CD4-positive, CD25-positive, alpha-beta regulatory T cell (primary cell): ENCODE measurements at places on chromosomes 2 and 18.

DNA sequence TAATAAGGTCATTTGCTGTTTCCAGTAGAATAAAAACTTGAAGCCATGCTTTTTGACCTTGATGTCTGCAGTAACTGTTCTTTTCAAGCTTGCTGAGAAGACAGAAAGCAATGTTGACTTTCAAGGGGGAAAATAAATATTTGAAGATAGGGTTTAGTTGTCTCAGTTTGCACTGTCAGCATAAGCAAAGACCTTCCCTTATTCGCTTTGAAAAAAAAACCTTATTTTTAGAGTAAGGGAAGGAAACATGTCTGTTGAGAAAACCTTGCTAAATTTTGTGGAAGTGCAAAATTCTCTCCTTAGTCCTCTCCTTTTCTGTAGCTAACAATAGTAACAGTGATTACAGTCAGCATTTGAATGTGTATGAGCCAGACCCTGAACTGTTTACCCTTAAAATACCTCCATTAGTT lies 43.1 kb downstream of the MAP4K4 start:
- DNase-seq: no peak

DNA sequence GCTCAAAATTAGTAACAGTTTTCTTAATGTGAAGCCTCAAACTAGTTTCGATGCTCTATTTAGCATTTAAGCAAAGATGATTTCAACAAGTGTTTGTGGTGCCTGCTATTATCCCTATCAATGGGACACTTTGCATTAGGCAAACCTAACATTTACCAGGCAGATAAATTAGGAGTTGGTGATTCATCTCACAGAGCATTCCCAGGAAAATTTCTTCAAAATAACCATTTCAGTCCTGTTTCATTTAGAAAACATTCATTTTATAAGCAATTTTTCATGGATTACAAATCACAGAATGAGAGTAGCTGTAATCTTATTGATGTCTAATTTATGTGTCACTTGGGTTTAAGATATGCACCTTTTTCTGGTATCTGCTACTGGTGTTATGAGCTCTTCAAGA lies 62.7 kb downstream of the CLHC1 start:
- DNase-seq: no peak

DNA sequence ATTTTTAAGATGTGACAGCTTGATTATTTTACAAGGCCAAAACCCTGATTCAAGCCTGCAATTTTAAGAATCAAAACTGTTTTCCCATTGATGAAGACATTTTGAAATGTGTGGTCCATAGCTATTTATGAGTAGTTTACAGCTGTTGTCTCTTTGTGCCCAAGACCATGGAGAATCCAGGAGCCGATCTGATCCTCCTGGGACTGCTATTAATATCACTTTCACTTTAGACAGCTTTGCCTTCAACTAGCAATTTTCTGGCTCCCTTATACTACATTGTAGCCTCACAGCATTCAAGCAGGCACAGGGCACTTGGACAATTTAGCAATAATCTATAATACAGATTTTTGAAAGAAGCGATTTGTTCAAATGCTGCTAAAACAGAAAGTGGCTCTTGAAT lies 172.9 kb downstream of the SLC8A1 start:
- no peak for DNase-seq

DNA sequence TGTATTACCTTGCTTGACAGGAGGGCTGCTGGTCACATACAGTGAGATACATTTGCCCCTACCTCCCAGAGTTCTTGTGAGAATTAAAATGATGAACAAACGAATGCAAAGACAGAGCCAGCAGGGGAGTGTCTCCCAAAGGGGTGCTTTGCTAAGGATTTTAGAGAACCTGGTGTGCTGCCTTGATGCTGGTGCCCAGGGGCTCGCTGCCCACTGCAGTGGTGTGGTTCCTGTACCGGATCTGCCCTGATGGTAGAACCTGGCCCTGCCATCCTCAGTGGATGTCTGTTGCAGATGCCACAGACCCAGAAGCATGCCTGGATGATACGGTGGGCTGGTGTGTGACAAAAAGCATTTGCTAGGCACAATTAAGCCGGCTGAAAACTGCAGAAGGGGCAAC lies 414.8 kb upstream of the HS6ST1 start:
- DNase-seq: no peak

GRCh38 chr2:203743441-203743981 lies 37.1 kb downstream of the CD28 start:
- no peak for DNase-seq

- no peak for DNase-seq
These were observed 150.4 kb upstream of the SLC1A4 start for GRCh38 chr2:64838817-64839216.

DNA sequence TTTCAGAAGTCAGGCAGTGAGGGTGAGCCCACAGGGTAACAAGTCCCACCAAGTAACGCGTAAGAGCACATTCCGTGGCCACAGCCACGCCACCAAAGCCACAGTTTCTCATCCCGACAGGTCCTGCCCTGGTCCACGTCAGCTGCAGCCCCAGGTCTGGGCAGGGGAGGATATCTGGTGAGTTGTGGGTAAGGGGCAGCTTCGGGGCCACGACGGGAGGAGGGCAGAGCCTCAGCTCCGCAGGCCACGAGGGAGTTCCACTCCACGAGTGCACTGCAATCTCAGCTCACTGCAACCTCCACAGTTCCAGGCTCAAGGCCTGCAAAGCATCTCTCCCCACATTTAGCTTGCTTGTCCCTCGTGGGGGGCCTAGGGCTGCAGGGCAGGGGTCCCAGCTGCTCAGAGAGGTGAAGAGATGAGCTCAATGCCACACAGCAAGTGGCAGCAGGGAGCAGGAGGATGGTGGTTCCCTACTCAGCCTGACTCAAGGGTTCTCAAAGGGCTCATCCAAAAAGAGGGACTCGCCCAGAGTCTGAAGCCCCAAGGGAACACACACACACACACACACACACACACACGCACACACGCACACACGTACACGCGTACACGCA lies 12.5 kb downstream of the SNORC start:
- no peak for DNase-seq

- no peak for DNase-seq
These were observed 50.5 kb downstream of the KCTD1 start for GRCh38 chr18:26497866-26498265.

DNA sequence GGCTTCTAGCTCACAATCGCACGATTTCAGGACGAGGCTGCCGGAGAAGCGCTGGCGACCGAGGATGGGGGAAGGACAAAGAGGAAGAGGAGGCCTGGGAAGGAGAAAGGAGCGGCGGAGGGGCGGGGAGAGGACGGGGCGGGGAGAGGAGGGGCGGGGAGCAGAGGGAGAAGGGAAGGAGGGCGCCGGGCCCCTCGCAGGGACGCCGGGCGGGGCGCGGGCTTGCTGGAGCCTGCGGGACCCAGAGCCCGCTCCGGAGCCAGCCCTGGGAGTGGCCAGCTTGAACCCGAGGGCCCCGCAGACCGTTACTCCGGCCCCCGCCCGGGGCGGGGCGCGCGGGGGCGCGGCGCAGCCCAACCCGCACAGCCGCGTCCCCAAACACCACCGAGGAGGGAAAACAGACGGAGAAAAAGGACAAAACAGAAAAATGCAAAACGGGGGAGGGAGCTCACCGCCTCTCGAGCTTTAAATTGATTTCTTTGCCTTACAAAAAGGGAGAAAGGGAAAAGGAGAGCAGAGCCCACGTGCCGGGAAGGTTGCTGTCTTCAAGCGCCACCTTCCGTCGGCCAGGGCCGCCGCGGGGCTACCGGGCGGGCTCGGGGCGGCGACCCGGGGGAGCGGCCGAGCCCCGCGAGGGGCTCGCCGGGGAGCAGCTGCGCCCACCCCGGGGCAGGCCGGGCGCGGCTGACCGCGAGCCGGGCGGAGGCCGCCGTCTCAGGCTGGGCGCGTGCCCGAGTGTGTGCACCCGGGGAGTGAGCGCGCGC lies 781 bp upstream of the SOX11 start:
- DNase-seq: no peak

- peak; percentile 20 for DNase-seq
These were observed 367 bp downstream of the TGFA start for GRCh38 chr2:70553334-70553583.

- no peak for DNase-seq
These were observed 2.9 kb downstream of the TRIB2 start for GRCh38 chr2:12719400-12720277.

- no peak for DNase-seq
These were observed 67.1 kb downstream of the DYNC1I2 start for GRCh38 chr2:171754254-171754939.
